ENCODE measurements at places on chromosomes 4 and X.

DNA sequence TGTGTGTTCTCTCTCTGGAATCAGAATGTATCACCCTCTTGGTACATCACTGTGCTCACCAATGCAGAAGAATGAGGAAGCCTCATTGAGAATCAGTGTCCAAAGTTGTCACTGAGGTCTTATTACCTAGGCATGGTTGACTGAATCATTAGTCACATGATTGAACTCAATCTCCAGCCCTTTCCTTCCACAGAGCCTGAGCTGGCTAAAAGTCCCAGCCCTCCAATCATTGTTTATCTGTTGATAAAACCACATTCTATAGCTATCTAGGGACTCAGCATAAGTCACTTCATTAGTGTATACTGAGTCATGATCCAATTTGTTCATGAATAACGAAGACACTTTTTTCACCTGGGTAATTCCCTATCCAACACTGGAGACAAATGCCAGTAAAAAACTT is 396.8 kb downstream of the TRAM1L1 start:
- DNase-seq: no peak

DNA sequence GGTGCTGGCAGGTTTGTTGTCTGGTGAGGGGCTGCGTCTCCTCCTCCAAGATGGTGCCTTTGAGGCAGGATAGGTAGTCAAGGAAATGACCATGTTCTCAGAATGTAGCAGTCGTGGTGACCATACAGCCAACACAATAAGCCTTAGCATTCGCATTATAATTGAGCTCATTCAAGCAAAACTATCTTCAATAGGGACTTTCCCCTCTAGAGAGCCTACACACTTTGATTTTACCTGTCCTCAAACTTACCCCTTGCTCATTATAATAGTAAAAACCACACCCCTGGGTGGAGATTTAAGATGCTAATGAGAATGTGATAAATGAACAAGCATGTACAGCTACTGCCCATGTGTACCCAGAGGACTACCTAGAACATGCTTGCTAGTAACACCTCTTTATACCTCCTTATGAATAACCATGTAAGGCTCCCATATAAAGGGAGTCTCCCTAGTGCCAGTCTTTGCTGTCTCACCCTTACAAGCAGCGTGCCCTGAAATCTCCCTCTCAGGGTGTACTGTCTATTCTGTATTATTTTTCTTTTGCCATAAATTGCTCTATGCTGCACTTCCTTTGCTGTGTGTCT is 48.2 kb downstream of the FGFBP1 start:
- no peak for DNase-seq

DNA sequence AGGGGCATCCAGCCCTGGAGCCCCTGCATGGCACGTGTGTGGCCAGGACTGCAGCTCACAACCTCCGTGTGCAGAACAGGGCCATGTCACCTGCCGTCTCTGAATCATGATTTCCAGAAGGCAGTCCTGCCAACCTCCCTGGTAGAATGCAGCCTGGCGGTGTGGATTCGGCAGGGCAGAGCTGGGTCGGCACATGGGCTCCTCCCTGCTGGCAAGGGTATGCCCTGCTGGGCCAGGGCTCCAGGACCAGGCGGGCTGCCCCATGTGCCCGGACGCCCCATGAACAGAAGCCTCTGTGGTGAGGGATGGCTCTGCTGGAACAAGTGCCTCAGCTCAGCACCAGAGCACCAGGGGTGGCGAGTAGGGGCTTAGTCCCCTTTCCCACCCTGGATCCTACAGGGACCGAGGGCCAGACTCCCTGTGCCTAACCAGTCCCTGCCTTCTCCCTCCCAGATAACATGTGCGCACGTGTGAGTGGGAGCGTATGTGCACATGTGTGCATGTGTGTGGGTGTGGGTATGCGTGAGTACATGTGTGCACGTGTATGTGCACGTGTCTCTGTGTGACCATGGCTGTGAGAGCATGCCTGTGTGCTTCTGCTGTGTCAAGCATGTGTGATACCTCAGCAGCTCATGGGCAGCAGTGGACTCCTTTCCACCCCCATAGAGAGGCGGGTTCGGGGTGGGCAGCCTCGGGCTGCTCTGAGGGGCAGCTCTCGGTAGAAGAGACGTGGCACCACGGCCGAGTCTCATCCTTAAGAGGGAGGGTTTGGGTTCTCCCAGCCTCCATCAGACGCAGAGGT is 10.3 kb upstream of the MXD4 start:
- DNase-seq: no peak

- DNase-seq: no peak
Observed at GRCh38 chrX:45143455-45143854, 57.2 kb downstream of the DIPK2B start.

GRCh38 chr4:189202869-189203271 is 737.8 kb upstream of the FRG1 start:
- DNase-seq: peak; percentile 90

GRCh38 chr4:174110180-174110579 is 173.3 kb downstream of the FBXO8 start:
- no peak for DNase-seq

DNA sequence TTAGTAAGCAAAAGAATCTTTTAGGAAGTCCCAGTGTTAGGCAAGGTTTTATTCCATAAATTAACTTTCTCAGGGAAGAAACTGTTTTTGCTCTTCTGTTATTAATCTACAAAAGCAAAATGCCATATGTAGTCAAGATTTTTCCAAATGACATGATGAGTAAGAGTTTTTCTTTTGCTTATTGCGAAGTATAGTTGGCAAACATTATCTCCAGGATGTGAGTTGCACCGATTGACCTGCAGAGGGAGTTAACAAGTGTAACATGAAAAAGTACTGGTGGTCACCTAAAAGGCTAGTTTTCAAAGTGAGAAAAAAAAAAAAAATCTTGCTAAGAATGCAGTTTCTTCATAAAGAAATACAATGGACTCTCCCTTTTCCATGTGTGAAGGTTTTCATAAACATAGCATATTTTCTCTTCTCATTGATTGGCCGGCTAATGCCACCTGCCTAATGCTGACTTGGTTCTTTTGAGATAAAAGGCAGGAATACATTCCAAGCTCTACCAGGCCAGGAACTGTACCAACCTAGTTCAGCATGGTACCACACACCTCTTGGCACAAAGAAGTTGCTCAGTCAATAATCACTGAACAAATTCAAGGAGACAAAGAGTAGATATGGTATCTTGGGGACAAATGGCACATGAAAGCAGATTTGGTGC is 100.2 kb downstream of the LNX1 start:
- peak; percentile 92 for DNase-seq

GRCh38 chr4:28360681-28361080 is 1500.0 kb downstream of the STIM2 start:
- no peak for DNase-seq

- DNase-seq: no peak
Observed at GRCh38 chrX:11760958-11761357, 2.9 kb downstream of the MSL3 start.

DNA sequence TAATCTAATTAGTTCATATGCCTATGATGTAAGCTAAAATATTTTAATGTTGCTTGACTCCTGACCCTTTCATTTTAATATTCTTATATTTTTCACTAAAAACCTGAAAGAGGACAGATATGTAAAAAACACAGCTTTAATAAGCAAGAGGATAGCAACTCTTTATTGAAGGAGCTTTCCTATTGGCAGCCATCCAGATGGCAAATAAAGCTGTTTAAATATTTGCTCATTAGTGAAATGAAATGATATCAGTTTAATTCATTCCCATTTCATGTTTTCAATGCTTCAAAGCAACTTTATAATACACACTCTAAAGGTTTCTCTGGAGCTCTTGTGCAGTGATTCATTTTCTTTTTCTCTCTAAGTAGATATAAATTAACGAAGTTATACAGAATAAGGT is 473.4 kb downstream of the PCDH7 start:
- no peak for DNase-seq

DNA sequence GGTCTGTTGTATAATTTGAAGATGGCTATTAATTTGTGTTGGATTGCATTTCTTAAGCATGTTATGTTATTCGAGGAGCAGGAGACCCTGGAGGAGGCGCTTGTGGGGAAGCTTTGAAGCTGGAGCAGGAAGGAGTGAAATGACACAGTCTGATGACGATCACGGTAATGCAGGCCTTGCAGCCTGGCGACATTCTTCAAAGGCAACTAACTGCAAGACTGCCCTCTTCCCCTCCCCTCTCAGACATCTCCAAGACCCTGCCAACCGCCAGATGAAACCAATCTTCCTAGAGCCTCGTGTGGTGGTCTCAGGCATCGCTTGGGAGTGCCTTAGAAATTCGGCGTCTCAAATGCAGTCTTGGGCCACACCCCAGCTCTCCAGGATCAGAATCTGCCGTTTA is 16.1 kb downstream of the CLCN4 start:
- DNase-seq: peak; percentile 36

GRCh38 chrX:15194146-15194545 is 75.7 kb downstream of the ASB9 start:
- DNase-seq: no peak

DNA sequence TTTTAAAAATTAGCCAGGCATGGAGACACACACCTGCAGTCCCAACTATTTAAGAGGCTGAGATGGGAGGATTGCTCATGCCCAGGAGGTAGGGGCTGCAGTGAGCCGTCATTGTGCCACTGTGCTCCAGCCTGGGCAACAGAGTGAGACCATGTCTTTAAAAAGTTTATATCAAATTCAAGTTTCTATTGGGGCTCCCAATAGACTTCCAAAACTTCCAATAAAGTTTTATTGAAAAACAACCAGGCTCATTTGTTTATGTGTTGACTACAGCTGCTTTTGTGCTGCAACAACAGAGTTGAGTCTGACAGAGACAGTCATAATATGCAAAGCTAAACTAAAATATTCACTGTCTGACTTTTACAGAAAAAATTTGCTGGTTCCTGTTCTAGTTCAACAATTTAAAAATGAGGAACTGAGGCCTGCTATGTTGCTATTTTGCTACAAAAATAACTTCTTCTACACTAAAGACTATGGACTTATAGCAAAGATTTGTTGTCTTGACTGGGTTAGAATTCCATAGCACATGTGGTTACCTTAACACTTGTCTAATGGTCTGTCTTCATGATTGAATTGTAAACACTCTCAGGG is 63.3 kb upstream of the RELL1 start:
- no peak for DNase-seq

DNA sequence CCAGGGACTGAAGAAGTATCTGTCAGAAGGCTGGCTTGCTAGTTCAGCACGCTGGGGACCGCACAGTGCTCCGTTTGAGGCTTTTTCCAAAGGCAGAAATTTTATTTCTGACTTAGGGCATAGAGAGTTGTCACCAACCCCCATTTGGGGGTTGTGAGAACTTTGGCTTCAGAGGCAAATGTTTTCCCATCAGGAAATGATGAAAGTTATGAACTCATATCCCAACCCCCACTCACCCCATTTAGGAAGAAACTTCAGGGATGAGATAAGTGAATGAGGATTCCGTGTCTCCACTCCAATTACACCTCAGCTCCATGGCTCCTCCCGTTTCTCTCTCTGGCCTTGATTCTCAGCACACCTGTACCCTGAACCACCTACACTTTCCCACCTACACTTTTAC is 4.3 kb upstream of the WDR13 start:
- DNase-seq: peak; percentile 59

GRCh38 chrX:119755981-119756533 is 2.3 kb upstream of the SOWAHD start:
- peak; percentile 24 for DNase-seq

- DNase-seq: peak; percentile 5
Observed at GRCh38 chr4:105050896-105051295, 95.8 kb upstream of the TET2 start.

DNA sequence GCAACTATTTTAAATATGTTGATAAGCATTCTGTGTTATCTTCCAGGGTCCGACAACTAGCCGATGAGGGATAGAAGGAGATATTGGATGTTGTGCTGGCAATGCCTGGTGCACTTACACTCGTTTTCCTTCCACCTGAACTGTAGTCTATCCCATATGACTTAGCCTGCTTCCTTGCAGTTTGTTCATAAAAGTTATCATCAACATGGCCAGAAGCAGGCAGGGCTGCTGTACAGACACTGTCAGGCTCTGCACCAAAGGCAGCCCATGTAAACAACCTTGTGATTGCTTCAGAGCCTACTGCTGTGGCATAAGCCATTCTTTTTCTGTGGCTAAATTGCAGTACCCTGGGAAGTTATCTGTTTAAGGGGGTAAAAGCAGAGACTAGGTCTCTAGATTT is 1.6 kb downstream of the MAPK10 start:
- no peak for DNase-seq

- no peak for DNase-seq
Observed at GRCh38 chr4:7807351-7807921, 132.2 kb downstream of the AFAP1 start.

GRCh38 chr4:40827758-40828157 is 78.0 kb downstream of the NSUN7 start:
- DNase-seq: no peak

DNA sequence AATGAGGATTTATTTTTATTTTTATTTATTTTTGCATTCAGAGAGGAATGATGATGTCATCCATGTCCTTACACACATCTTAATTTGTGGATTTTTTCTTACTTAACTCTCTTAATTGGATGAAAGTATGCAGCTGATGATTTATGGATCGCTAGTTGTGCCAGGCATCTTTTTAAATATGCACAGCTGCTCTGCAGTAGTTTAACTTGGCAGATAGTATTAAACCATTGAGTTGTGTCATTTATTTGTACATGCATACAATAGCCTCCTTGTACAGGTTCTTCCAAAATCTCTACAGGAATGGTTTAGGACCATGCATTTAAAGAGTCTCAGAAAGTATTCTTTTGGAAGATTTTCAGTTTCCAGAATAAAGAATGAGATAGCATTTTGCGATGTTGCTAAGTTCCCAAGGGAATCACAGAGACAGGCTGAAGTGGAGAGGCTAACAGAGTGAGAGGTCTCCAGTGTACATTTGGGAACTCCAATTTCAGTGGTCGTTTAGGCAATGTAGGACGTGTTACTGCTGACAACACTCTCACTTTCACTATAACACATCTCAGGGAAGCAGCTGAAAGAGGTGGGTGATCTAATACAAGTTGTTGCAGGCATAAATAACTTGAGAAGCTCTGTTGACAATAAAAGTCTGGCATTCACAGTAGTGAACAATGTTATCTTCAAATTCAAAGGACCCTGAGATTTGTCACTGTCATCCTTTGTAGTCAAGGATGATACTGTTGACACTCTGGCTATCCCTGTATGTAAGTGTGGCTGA is 49.9 kb upstream of the SCRG1 start:
- DNase-seq: peak; percentile 54

- no peak for DNase-seq
Observed at GRCh38 chr4:96703265-96703664, 863.4 kb downstream of the PDHA2 start.

DNA sequence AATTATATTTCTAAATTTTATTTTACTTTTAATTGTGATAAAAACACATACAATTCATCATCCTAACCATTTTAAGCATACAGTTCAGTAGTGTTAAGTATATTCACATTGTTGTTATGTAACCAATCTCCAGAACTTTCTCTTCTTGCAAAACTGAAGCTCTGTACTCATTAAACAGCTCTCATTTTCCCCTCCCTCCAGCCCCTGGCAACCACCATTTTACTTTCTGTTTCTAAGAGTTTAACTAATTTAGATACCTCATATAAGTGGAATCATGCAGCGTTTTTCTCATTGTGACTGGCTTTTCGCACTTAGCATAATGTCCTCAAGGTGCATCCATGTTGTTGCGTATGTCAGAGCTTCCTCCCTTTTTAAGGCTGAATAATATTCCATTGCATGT is 46.7 kb upstream of the NDP start:
- no peak for DNase-seq
